Osteoblast (primary cell): ENCODE measurements at places on chromosomes 11 and 22. TPM values are rescaled to one million over a fixed set of nuclear protein-coding genes. Genes with fewer than 3 reads are reported as not detected.

GRCh38 chr22:45804986-45805325, 133.3 kb downstream of the ATXN10 start:
- H3K27ac ChIP-seq = peak overlapping the region; percentile 66
- no peak for DNase-seq
- no peaks in the 10 kb centered on the region for H3K27me3 ChIP-seq
- H3K36me3 ChIP-seq = peaks cover 16% of the 10 kb centered on the region
- H3K4me1 ChIP-seq = peaks cover 28% of the 10 kb centered on the region

GRCh38 chr11:20026629-20027555, 133.4 kb downstream of the DBX1 start:
- no peak overlapping the region for H3K27ac ChIP-seq
- peaks cover 22% of the 10 kb centered on the region for H3K4me1 ChIP-seq
- DNase-seq = no peak
- no peaks in the 10 kb centered on the region for H3K36me3 ChIP-seq
- no peaks in the 10 kb centered on the region for H3K27me3 ChIP-seq

DNA sequence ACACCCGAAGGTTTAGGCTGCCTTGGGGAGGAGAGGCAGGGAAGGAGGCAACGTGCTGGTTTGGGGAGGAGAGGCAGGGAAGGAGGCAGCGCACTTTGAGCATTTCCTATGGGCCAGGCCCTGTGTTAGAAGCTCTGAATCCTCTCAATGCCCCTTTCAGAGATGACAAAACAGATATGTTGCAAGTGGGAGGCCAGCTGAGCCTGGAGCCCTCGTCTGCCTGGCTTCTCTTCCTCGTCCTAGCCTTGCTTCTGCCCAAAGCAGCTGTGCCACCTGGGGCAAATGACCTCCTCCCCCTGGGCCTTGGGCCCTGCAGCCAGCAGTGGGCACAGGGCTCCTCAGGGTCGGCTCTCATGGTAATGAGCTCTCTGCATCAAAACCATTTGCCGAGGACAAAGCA, 15.3 kb upstream of the LRRC32 start:
- H3K36me3 ChIP-seq = no peaks in the 10 kb centered on the region
- DNase-seq = peak; percentile 66
- no peak overlapping the region for H3K27ac ChIP-seq
- no peaks in the 10 kb centered on the region for H3K4me1 ChIP-seq

DNA sequence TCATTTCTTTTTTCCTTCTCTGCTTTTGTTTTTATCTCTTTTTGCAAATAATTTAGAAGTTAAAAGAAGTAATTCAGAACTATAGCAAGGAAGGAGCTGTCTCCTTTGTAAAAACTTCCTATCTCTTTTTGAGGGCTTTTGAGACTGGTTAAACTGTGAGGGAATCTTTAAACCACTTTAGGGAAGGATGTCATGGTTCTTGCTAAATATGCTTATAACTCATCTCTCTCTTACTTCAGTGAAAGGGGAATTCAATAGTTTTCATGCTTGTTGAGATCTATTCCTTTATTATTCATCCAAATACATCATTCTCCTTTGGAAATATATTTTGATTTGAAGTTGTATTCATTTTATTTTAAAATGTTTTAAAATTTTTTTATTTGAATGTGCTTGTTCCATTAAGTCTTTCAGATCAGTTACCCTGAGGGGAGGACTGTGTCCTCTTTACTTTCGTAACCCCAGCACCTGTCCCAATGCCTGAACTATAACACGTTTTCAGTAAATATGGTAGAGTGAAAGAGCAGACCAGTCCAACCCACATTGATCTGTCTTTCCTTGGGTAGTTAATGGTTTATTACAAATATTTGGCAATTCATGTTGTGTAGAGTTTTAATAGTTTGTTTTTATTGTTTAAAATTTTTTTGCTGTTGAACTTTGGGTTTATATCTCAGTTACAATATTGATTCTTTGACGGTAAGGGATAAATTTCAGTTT, 27.5 kb downstream of the AMOTL1 start:
- peak overlapping the region; percentile 70 for H3K4me3 ChIP-seq
- H3K4me1 ChIP-seq = peaks cover 63% of the 10 kb centered on the region
- H3K36me3 ChIP-seq = peaks cover 17% of the 10 kb centered on the region
- DNase-seq = no peak

DNA sequence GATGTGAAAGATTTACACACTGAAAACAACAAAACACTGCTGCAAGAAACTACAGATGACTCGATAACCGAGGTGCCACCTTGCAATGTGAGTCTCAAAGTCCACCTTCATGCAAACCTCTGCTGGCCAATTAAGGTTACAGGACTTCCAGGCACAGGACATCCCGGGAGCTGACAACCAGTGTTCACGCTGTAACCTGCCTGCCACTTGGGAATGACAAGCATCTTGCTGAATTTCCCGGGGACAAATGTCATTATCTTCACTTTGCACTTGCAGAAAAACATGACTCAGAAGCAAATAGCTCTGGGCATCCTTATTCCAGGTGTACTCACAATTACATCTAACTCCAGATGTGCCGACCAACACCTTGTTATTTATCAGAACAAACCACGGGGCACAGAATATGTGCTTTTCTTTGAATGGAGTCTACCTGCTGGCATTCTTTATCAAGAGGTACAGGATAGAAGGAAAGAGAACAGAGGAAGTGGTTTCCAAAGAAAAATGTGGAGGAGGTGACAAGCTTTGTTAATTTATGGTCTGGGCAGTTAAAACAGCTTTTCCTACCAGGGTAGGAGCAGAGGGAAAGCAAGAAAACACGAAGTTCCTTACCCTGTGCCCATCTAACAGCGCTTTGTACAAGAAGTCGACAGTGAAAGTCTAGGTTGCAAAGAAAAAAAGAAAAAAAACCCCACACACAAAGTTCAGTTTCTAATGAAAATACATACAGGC, 72.3 kb downstream of the SHANK2 start:
- H3K36me3 ChIP-seq = no peaks in the 10 kb centered on the region
- no peak overlapping the region for H3K27ac ChIP-seq
- H3K4me1 ChIP-seq = no peaks in the 10 kb centered on the region
- peaks cover 6% of the 10 kb centered on the region for H3K27me3 ChIP-seq
- H3K4me3 ChIP-seq = no peak overlapping the region

- peaks cover 14% of the 10 kb centered on the region for H3K4me1 ChIP-seq
- no peak for DNase-seq
- no peaks in the 10 kb centered on the region for H3K27me3 ChIP-seq
- H3K4me3 ChIP-seq = no peak overlapping the region
- no peaks in the 10 kb centered on the region for H3K36me3 ChIP-seq
Observed at GRCh38 chr22:41052661-41053490, 39.5 kb upstream of the EP300 start.

The SYT7 gene
- total RNA-seq = 3.6 and 6.8 TPM in 2 replicates

The APOA4 gene
- not detected in 2 replicates for total RNA-seq

The CLDN5 gene
- total RNA-seq = not detected in 2 replicates
